ENCODE measurements at places on chromosomes 13 and 19. TPM values are rescaled to one million over a fixed set of nuclear protein-coding genes. Genes with fewer than 3 reads are reported as not detected.

ZFR2 gene
- total RNA-seq = 0.55 TPM

CAPN12 gene
- 14.4 TPM for total RNA-seq

ARHGAP33 gene
- total RNA-seq = 6.8 TPM

SYNE4 gene
- total RNA-seq = 8.1 TPM

TMEM255B gene
- total RNA-seq = 43.6 TPM

MBD3L2 gene
- not detected for total RNA-seq

URAD gene
- total RNA-seq = not detected

PSMC4 gene
- total RNA-seq = 60.5 TPM

FFAR1 gene
- total RNA-seq = not detected

KLK11 gene
- 10.8 TPM for total RNA-seq

COG3 gene
- total RNA-seq = 26.4 TPM

P2RY11 gene
- 13.5 TPM for total RNA-seq

CYP4F2 gene
- not detected for total RNA-seq

AMER2 gene
- total RNA-seq = not detected

C19orf67 gene
- total RNA-seq = not detected

ARL11 gene
- 4.4 TPM for total RNA-seq

FREM2 gene
- total RNA-seq = 13.9 TPM

CAB39L gene
- 18.0 TPM for total RNA-seq

TINCR gene
- total RNA-seq = 5.6 TPM

PTPRS gene
- total RNA-seq = 131 TPM

RASL11A gene
- 25.6 TPM for total RNA-seq

ONECUT3 gene
- total RNA-seq = not detected

TYROBP gene
- 367 TPM for total RNA-seq

RFPL4AL1 gene
- not detected for total RNA-seq

ZNF471 gene
- total RNA-seq = 5.9 TPM

DACT3 gene
- total RNA-seq = 10.0 TPM

KCNN4 gene
- total RNA-seq = 7.3 TPM

HSPB6 gene
- total RNA-seq = 41.3 TPM

MEIS3 gene
- 4.3 TPM for total RNA-seq

CALR3 gene
- total RNA-seq = not detected

CGB7 gene
- 0.43 TPM for total RNA-seq

CLEC4G gene
- total RNA-seq = 1.4 TPM

ZNF221 gene
- total RNA-seq = 3.9 TPM

TEX101 gene
- not detected for total RNA-seq

TNFAIP8L1 gene
- 11.9 TPM for total RNA-seq

CYP2S1 gene
- total RNA-seq = 11.1 TPM

STOML3 gene
- not detected for total RNA-seq

EDNRB gene
- 61.7 TPM for total RNA-seq

FPR3 gene
- total RNA-seq = 41.0 TPM

DAND5 gene
- total RNA-seq = not detected
